ENCODE measurements at places on chromosomes 7 and 10.

- DNase-seq: no peak
These were observed 14.3 kb upstream of the COL17A1 start for GRCh38 chr10:104099941-104100340.

DNA sequence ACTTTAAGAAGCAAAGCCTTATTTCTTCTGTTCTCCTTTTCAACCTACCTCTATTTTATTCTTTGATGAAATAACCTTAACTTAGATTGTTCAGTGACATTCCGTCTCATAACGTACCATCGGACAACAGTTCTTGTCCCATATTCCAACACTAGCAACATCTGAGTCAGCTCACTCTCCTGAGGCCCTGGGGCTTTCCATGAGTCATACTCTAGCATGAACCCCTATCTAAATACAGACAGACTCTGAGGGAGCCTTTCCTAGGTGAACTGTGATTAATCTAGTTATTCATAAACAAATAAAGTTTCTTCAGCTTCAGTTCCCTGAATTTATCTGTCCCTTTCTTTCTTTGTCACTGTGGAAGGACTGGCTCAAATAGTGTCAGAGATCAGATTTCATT, 168.7 kb upstream of the LYZL1 start:
- DNase-seq: no peak

GRCh38 chr7:2646680-2647571, 15.1 kb downstream of the TTYH3 start:
- DNase-seq: no peak

DNA sequence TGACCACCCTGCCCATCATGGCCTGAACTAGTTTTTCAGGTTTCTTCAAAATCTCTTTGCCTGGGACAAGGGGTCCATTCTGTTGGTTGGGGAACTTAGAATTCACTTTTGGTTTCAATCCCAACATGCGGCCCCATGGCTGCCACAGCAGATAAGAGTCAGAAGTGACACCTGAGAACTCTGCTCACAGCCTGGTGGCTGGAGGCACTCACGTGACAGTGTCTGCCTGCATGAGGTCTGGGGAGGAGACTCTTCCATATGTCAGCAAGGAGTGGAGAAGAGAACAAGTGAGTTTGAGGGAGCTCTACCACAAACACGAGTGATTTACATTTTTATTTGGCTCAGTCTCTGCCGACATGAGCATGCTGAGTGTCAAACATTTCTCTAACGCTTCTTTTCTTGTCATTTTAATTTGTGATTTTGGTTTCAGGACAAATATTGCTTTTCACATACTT, 370.4 kb downstream of the TNS3 start:
- peak; percentile 60 for DNase-seq

- no peak for DNase-seq
These were observed 118.4 kb upstream of the WDR11 start for GRCh38 chr10:120732643-120733313.

- DNase-seq: no peak
These were observed 59.1 kb downstream of the ANKRD26 start for GRCh38 chr10:27041196-27041595.

DNA sequence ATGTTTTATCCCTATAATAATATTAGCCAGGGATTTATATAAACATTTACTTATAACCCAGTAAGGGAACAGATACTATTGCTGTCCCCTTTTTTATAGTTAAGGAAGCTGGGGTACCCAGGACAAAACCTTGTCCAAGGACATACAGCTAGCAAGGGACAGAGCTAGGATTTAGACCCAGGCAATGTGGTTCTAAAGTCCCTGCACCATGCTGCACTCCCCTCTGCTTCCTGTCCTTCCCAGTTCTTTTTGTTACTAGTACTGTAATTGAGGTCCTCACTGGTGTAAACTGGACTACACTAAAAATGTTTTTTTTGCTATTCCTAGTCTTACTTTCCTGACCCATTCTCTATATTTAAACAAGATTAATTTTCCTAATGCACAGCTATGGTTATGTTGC, 16.6 kb downstream of the KLHDC10 start:
- no peak for DNase-seq

- no peak for DNase-seq
These were observed 384.4 kb downstream of the PARD3 start for GRCh38 chr10:34430685-34431084.

GRCh38 chr10:17483079-17483478, 28.7 kb upstream of the ST8SIA6 start:
- no peak for DNase-seq

DNA sequence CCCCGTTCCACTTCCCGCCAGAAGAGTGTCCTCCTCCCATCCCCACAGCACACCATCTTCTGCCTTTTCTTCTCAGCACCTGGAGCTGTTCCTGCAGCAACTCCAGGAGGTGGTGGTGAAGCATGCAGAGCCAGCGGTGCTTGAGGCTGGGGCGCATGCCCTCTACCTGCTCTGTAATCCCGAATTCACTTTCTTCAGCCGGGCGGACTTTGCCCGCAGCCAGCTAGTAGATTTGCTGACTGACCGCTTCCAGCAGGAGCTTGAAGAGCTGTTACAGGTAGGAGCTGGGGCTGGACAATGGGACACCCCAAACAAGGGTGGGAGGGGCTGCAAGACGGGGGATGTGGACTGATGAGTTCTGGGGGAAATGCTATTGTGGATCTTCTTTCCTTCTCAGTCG, 19.1 kb upstream of the PVRIG start:
- no peak for DNase-seq

DNA sequence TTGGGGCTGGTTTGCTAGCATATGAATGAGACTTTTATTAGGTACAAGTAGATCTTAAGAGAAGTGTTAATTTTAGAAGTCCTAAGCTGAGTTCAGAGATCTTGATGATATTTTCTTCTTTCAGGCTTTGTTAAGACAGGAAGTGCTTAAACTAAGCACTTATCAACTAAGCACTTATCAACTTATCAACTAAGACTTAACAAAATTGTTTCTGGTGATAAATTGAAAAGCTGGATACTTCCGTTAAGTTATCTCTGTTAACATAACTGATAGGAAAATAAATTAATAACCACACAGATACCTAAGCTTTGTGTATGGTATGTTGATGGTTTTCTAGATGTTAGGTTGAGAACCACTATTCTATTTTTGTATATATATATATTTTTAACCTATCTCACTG, 113.7 kb downstream of the PHTF2 start:
- no peak for DNase-seq

DNA sequence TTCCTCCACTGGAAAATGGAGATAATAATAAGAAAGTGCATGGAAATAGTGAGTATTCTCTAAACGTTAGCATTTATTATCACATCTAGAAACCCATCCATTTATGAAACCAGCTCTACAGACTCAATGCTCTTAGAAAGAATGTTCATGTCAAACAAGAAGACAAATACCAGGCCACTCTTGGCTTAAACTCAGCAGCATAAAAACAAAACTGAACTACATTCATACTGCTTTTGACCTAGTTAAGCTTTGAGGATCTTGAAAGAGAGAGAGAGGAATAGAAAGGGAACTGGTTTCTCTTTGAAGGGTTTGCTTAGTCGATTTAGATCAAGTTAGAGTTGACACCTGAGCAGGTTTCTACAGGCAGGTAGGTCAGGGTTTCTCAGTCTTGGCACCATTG, 332.9 kb upstream of the PRKCQ start:
- DNase-seq: no peak

DNA sequence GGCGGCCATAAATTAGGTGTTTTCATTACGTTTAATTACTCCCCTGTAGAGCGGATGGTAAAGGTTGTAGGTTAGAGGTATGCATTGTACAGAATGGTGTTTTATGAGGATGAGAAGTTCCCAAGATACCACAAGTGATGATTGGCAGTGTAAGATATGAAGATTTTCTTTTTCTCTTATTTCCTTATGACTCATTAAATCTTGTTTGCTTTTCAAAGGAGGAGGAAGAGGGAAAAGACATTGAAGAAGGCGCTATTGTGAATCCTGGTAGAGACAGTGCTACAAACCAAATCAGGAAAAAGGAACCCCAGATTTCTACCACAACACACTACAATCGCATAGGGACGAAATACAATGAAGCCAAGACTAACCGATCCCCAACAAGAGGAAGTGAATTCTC, 133.9 kb downstream of the AASS start:
- DNase-seq: no peak

GRCh38 chr7:113086431-113086888, at the start of gene GPR85:
Gene GPR85, minus strand, starts transcription at chr7:113086827. Its CDS starts 2,106 bp downstream, at chr7:113084721.
- peak; percentile 48 for DNase-seq

- DNase-seq: no peak
These were observed 36.4 kb upstream of the TTYH3 start for GRCh38 chr7:2595258-2595860.

DNA sequence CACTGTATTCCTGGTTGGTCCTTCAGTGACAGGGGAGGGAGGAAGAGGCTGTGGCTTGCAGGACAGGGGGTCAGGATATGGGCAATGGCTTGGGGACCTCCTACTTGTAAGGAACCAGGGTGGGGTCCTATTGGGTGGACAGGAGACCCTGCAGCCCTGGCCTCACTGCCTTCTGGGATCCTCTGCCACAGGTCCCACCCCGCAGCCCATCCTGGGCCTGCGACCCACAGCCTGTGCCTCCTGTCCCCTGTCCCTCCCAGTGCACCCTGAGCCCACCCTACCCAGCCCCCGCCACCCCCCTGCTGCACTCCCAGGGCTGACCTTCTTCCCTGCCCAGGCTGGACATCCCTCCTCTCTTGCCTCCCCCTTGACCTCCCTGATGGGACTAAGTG, 58.7 kb upstream of the MYL10 start:
- DNase-seq: no peak
